ENCODE measurements at places on chromosomes 3 and 15. TPM values are rescaled to one million over a fixed set of nuclear protein-coding genes. Genes with fewer than 3 reads are reported as not detected.

ELL3 gene
- 11.2 TPM for total RNA-seq

DNA sequence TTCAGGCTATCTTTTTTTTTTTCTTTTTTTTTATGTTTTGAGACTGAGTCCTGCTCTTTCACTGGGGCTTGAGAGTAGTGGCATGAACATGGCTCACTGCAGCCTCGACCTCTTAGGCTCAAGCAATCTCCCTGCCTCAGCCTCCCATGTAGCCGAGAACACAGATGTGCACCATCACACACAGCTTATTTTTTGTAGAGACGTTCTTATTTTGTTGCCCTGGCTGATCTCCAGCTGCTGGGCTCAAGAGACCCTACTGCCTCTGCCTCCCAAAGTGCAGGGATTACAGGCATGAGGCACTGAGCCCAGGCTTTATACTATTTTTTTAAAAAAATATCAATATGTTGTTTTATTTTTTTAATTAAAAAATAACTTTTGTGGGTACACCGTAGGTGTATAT lies 467.3 kb downstream of the CADM2 start:
- DNase-seq = no peak

DNA sequence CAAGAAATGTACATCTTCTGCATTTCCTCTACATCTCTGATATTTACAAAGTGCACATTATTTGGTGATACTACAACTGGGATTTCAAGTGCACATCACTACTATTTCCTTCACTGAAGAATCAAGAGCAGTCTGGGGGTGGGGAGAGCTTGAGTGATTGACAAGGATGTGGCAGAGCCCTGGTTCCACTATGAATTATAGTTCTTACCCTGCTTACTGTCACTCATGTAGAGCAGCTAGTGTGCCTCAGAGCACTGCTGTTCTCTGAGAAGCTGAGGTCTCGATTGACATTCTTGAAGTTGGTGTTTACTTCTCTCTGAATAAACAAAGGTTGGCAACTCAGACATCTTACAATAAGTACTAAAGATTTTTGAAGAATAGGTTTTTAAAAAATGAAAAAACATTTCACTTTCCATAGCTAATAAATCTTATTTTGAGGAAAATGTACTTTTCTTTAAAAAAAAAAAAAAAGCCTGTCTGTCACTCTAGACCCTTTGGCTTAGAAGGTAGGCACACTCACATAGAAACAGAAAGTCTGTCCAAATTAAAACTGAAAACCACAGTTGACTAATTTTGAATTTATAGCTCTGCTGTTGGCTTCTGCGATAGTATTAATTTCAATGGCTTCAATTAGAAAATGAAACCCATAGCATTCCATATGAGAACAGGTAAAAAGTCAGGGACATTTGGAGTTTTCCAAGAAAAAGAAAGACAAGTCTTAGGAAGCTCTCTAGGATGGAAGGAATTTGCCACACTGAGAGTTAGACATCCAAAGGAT lies 5.6 kb downstream of the GREM1 start:
- DNase-seq = no peak

DAPK2 gene
- total RNA-seq = 10.6 TPM

ITIH3 gene
- 2.6 TPM for total RNA-seq

CLK3 gene
- 156 TPM for total RNA-seq

HRH1 gene
- 48.3 TPM for total RNA-seq

DNA sequence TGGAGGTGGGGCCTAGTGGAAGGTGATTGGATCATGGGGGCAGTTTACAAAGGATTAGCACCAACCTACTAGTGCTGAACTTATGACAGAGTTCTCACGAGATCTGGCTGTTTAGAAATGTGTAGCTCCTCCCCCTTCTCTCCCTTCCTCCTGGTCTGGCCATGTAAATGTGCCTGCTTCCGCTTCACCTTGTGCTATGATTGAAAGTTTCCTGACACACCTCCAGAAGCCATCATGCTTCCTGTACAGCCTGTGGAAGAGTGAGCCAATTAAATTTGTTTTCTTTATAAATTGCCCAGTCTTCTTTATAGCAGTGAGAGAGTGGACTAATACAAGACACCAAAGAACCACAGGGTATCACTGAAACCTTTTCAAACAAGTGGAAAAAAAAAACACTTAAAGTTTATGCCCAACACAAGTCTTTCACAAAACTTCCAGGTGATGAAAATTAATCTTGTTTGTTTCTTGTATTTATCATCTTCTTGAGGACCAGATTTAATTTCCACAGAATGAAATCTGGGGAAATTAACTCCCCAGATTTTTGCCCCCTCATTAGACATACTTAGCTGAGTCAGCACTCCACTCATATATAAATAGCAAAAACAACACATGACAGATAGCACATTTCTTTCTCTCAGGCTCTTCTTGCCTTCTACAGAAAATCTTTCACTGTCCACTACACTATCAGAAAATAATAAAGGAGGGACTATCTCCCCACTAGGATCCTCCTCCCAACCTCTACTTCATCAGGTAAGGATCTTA lies 847.2 kb downstream of the TUSC7 start:
- DNase-seq = no peak

TF gene
- total RNA-seq = 2.2 TPM

IL16 gene
- 17.1 TPM for total RNA-seq

DNA sequence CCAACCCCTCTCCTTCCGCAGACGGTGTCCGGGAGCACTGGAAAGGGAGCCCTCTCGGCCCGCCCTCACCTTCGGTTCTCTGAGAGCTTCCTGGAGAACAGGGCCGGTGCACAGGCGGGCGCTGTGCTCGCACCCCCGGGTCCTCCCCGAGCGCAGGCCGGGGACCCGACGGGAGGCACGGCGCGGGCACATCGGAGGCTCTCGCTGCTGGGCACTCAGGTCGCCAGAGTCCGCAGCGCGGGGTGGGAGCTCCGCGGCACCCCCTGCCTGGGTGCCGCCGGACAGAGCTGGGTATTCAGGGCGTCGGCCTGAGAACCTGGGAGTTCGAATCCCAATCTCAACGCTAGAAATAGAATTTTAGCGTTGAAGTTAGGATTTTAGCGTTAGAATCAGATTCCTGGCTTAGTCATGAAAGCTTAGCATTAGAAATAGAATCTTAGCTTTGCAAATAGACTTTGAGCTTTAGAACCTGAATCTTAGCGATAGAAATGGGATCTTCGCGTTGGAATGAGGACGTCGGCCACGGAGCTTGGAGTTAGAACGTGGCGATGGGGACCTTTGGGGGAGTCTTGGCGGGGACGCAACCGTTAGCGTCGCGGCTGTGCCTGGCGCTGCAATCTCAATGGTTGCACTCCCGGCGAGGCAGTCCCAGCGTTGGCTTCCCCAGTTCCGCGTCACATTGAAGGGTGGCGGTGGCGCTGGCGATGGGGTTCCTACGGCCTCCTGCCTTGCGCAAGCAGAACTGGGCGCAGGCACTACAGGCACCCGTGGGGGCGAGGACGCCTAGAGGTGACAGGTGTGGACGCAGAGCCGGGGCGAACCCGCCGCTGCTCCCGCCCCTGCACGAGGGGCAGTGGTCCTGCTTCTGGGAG lies 549 bp downstream of the TRH start:
- no peak for DNase-seq

GRCh38 chr3:40185029-40185695 lies 124.3 kb upstream of the EIF1B start:
- no peak for DNase-seq

AHSG gene
- not detected for total RNA-seq

- DNase-seq = no peak
These were observed 158.6 kb downstream of the CNTN6 start for GRCh38 chr3:1251282-1252060.

- DNase-seq = no peak
These were observed 43.9 kb downstream of the MEIS2 start for GRCh38 chr15:37056177-37057121.

DNA sequence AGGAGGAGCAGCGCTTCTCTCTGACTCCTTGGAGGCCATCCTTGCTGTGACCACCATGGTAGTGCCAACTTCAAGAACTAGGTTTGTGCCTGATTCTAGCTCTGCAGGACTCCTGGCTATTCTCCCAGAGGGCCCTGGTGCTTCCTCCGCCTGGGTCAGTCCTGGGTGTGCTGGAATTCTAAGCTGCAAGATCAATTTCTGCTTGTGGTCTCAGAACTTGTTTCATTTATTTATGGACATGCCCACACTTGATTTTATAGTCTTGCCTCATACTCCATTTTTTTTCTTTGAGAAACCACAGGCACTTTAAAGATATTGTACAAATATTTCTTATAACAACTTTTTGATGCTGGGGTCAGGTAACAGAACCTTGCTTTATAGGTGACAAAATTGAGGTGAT lies 87.6 kb downstream of the PDCD6IP start:
- DNase-seq = no peak

DNA sequence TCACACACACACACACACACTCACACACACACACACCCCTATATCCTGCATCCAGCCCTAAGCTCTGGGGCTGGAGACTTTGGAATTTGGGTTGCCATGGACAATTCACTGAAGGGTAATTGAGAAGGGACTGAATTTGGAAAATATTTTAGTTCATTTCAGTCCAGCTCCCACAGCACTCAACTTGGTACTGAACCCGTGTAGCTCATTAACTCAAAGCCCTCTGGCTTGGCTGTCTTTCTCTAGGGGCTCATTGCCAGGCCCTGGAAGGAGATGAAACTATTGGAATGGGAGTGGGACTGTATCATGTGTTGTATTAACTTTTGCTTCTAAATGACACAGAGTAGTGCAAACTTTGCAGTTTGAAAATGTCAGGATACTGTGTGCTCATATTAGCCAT lies 157.3 kb downstream of the EPHB1 start:
- DNase-seq = no peak

DNA sequence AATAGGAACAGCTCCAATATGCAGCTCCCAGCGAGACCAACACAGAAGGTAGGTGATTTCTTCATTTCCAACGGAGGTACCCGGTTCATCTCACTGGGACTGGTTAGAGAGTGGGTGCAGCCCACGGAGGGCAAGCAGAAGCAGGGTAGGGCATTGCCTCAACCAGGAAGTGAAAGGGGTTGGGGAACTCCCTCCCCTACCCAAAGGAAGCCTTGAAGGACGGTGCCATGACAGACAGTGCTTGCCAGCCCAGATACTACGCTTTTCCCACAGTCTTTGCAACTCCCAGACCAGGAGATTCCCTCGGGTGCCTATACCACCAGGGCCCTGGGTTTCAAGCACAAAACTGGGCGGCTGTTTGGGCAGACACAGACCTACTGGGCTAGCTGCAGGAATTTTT lies 576.9 kb upstream of the NECTIN3 start:
- DNase-seq = no peak

DNA sequence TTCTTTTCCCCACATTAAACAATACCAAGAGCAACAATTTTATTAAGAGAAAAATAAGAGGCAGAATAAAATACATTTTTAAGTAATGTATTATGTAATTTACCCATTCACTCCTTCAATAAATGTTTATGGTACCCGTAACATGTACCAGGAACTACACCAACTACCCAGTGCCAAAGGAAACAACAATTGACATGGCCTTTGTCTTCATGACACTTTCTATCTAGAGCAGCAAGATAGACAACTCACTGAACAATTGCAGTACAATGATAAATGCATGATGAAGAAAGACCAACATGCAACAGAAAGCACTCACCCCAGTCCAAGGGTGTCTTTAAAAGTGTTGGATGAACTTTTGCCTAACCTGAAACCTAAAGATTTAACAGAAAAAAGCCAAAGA lies 493.8 kb downstream of the IGSF11 start:
- no peak for DNase-seq

GRCh38 chr3:168049367-168049974 lies 46.3 kb downstream of the GOLIM4 start:
- no peak for DNase-seq

Measured in thoracic aorta (tissue), 2 donors.